ENCODE measurements at places on chromosomes 11 and 22.

GRCh38 chr11:121696931-121697670 lies 244.3 kb upstream of the SORL1-AS1 start:
- no peak for DNase-seq

DNA sequence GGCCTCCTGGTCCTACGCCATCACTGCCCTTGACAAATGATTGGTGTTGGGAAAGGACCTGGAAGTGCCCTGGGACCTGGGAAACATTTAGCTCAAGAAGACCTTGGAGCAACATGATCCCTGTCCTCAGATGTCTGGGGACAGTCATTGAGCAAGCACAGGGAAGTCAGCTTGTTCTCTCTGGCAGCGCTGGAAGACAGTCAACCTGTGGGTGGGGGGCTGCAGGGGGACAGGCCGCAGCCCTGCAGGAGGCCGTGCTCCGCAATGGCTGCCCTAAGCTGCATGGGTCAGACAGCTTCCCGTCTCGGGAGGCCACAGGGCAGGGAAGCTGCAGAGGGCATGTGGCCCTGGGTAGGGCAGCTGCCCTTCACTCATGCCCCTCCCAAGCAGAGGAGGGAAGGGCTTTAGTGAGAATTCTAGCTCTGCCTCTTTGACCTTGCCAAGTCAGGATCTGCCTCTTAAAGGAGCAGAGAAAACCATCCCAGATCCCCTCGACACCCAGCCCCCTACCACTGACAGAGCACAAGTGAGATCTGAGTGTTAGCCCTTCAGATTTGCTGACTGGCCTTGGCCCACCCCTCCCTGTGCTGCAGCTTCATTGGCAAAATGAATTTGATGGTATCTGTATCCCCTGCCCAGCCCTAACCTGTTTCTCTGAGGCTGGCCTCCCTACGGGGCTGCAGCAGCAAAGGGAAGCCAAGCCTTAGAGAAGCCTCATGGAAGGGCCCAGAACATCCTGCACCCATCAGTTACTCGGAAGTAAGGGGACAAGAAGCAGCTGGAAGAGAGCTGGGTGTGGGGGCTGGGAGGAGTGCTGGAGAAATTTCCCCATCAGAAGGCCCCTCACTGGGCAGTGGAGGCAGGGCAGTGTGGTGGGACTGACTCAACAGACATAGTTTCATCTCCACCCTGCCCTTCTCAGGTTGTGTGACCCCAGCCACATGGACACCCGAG lies 6.2 kb upstream of the SREBF2 start:
- DNase-seq = no peak

- no peak for DNase-seq
Observed at GRCh38 chr22:23762842-23763578, at the start of gene C22orf15. TSS of gene C22orf15 (plus strand) at chr22:23762990. CDS start at chr22:23763307, 317 bp downstream.

DNA sequence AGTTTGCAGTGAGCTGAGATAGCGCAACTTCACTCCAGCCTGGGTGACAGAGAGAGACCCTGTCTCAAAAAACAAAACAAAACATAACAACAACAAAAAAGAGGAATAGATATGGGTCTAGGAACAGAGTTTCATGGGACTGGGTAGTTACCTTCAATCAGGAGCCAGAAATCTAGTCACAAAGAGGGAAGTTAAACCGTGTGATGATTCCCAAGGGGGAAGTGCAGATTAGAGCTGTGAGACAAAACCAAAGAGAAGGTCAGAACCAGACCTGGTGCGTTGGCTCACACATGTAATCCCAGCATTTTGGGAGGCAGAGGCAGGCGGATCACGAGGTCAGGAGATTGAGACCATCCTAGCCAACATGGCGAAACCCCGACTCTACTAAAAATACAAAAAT lies 42.1 kb upstream of the LARGE1 start:
- DNase-seq = no peak

DNA sequence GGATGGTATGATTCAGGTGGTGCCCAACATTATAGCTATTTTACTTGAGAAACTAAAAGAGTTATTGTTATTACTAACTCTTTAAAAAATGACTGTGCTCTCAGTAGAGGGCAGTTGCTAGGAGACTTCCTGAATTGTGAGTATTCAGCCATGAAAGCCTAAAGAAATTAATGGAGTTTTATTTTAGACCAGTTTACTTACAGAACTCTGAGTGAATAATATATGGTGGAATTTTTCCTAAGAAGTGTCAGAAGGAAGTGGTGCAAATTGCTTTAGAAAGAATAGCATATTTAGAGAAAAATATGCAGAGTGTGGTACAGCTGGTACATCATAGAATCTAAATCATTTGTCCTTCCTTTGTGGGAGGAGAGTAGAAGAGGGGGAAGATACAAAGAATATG lies 689.9 kb upstream of the CCDC90B start:
- DNase-seq = no peak

- DNase-seq = no peak
Observed at GRCh38 chr22:23187871-23188700, 7.8 kb downstream of the BCR start.

DNA sequence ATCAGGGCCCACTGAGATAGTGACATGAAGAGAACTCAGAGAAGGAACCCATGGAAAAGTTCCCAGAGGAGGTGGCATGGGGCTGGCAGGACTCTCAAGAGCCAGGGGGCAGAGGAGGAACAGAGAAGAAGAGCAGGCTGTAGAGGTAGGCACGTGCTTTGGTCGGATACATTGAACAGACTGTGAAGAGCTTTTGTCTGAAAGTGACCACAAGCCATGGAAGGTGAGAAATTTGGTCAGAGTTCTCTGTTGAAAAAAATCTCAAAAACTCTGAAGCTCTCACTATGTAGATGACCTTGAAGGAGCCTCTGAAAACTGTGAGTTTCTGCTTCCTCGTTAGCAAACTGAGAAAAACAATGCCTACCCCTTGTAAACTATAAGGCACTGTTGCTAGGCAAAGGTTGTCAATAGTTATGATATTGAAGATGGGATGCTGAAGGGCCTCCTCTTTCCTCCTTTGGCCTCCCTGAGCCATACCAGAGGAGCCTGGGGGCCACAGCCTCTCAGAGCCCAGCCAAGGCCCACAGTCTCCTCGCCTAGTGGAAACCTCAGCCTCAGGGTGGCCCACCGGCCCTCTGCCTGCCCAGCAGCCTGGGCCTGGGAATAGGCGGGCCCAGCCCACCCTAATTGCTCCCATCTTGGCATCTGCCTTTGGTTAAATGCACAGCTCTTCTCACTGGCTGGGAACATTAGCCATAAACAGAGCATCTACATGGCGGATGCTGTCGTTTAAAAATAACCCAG lies 415.7 kb downstream of the SOX6 start:
- DNase-seq = no peak

- no peak for DNase-seq
Observed at GRCh38 chr11:42049650-42050049, 590.2 kb upstream of the LRRC4C start.

- DNase-seq = no peak
Observed at GRCh38 chr11:9089061-9089460, 2.3 kb downstream of the SCUBE2 start.

DNA sequence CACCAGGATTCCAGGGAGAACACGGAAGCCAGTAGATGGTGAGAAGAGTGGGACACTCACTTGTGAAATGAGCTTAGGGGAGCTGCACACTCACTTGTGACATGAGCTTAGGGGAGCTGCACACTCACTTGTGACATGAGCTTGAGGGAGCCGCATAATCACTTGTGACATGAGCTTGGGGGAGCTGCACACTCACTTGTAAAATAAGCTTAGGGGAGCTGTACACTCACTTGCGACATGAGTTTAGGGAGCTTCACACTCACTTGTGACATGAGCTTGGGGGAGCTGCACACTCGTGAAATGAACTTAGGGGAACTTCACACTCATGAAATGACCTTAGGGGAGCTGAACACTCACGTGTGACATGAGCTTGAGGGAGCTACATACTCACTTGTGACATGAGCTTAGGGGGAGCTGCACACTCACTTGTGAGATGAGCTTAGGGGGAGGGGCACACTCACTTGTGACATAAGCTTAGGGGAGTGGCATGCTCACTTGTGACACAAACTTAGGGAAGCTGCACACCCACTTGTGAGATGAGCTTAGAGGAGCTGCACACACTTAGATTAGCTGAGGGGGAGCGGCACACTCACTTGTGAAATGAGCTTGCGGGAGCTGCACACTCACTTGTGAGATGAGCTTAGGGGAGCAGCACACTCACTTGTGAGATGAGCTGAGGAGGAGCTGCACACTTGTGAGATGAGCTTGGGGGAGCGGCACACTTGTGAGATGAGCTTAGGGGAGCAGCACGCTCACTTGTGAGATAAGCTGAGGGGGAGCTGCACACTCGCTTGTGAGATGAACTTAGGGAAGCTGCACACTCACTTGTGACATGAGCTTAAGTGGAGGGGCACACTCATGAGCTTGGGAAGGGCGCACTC lies 59.0 kb downstream of the NCAPD3 start:
- no peak for DNase-seq

DNA sequence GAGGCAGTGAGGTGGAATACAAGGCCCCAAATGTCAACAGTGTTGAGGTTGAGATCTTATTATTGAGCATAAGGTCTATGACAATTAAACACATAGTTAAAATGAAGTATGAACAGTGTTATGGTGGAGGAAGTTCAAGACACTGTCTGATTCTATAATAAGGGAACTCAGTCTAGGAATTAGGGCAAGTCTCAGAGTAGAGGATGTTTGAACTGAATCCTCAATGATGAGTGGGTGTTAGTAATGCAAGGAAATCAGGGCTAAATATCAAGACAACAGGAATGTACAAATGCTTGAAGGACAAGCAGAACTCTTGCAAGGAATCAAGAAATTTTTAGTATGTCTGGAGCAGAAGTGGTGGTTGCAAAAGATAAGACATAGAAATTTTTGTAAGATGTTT lies 53.0 kb downstream of the CWC15 start:
- no peak for DNase-seq

DNA sequence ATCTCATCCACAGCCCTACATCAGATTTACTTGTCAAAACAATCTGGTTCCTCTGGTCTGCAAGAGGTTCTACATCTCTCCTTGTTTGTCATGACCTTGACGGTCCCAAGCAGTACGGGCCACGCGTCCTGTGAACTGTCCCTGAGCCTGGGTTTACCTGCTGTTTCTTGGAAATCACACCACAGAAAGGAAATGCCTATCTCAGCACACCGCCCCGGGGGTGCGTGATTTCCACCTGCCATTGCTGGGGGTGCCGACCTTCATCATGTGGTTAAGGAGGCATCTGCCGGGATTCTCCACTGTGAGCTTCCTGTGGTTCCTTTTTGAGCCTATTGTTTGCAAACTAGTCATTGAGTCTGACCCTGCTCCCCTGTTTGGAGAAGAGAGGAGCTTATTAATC lies 1363.4 kb downstream of the BRD1 start:
- no peak for DNase-seq

- no peak for DNase-seq
Observed at GRCh38 chr11:36407356-36407755, 102.7 kb downstream of the TRAF6 start.

DNA sequence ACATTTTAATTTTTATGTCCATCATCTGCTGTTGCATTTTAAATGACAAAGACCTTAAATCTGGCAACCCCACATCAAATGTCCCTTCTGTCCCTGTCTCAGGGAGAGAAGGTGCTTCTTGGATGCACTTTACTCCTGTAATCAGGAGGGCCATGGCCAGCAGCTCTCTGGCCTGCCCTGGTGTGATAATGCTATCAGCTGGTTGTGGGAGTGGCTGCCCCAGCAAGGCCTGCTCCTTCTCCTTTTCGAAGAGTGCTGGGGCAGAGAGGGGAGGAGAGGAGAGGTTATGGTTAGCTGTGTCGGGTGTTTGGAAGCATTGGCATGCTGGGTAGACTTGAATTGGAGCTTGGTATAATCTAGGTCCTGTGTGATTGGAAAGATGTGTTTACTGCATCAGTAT lies 12.8 kb downstream of the TNRC6B start:
- no peak for DNase-seq

GRCh38 chr11:68128682-68129327 lies 7.6 kb upstream of the CHKA start:
- no peak for DNase-seq

DNA sequence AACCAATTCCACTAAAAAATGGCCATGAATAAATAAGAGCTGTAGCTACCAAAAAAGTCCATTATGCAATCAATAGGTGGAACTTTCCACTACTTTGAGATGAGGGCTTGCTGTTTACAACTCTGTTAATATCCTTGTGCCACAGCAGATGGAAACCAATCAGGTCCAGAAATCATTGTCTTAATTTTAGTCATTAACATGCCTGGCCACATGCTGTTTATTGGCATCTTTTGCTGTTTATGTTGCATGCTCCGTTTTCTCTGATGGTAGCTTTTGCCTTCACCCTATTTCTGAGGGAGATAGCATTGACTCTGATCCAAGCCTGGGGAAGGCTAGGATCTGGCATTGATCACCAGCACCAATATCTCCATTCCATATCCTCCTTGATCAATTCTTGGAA lies 192.9 kb upstream of the SEZ6L start:
- DNase-seq = no peak

GRCh38 chr11:23494981-23495380 lies 634.7 kb upstream of the CCDC179 start:
- no peak for DNase-seq

Measured in stimulated activated CD4-positive, alpha-beta T cell treated with anti-CD3 and anti-CD28 coated beads, Interleukin-1b, Interleukin-23, amount 100 ng/mL, for 48 hours (primary cell).